ENCODE measurements at places on chromosomes 3 and 15.

GRCh38 chr3:65181391-65181871 lies 493.6 kb upstream of the ADAMTS9 start:
- no peak for DNase-seq

- DNase-seq: peak; percentile 38
These were observed 184.9 kb downstream of the ATG7 start for GRCh38 chr3:11457135-11457534.

- no peak for DNase-seq
These were observed 311.5 kb downstream of the SV2B start for GRCh38 chr15:91411586-91411985.

DNA sequence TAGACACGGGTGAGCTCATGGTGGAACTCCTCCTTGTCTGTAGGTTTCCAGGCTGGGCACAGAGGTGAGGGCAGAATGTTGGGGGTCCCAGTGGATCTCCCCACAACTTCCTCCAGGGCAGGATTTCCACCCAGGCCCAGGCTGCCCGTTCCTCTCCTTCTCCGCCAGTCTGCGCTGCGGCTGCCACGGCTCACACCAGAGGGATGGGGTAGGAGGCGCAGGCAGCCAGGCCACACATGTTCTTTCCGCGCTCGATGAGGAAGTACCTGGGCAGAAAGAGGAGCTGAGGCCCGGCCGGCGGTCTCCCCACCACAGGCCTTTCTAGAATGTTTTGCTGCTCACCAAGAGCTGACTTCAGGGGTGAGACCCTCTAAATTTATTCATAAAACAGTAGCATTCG lies 22.9 kb downstream of the CTSH start:
- peak; percentile 36 for DNase-seq

DNA sequence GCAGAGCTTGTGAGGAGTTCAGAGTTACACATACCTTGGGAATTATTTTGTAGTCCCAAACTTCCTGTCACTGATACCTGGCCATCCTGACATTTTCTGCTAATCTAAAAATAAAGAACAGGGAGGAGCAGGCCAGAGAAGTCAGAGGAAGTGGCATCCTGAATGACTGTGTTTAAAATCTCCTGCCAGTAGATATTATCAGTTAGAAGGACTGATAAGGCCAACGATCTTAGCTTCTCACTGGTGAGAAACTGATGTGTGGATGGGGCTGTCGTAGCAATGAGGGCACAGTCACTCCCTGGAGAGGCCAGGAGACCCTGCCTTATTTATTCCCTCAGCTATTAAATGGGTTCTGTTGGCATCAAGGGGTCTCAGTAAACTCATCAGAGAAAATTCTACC lies 115.1 kb downstream of the DGKG start:
- no peak for DNase-seq

- DNase-seq: peak; percentile 69
These were observed 593 bp downstream of the CIAO2A start for GRCh38 chr15:64092864-64093626.
